ENCODE measurements at places on chromosomes 12 and 14.

GRCh38 chr12:118397708-118398440, 21.5 kb downstream of the SUDS3 start:
- DNase-seq: no peak

GRCh38 chr12:81078469-81079196, 754 bp downstream of the ACSS3 start:
- peak; percentile 34 for DNase-seq

- no peak for DNase-seq
These were observed 13.7 kb downstream of the KRT72 start for GRCh38 chr12:52587563-52587962.

DNA sequence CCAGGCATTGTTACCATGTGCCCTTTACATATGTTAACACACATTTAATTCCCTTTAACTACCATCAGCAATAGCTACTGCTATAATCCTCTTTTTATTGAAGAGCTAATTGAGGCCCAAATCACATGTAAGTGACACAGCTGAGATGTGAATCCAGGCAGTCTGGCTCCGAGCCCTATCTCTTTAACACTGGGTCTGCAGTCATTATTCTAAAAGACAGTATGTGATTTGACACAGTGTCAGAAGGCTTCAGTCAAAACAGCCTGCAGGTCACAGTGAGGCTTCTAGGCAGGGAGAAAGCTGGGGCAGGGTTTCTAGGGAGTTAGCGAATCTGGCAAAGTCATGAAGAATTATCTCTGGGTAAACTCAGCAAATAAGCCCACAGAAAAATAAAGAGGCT, 148.2 kb downstream of the KIF21A start:
- no peak for DNase-seq

- peak; percentile 52 for DNase-seq
These were observed 264.0 kb upstream of the FAR2 start for GRCh38 chr12:28884904-28885679.

GRCh38 chr12:86711731-86712130, 455.5 kb upstream of the MGAT4C start:
- DNase-seq: no peak

- DNase-seq: no peak
These were observed 280.5 kb downstream of the DPF3 start for GRCh38 chr14:72613231-72613974.

- DNase-seq: no peak
These were observed 5.5 kb downstream of the RNASE1 start for GRCh38 chr14:20797164-20797563.
